ENCODE measurements at places on chromosomes 7 and 10.
A peak's percentile ranks its signal among the peaks of the same experiment; 100 is the strongest.

GRCh38 chr7:145909991-145910513, 206.5 kb upstream of the CNTNAP2 start:
- H3K4me3 ChIP-seq: no peak overlapping the region
- no peaks in the 10 kb centered on the region for H3K36me3 ChIP-seq

GRCh38 chr7:840001-840600, 7.8 kb downstream of the SUN1 start:
- H3K27ac ChIP-seq: peak overlapping the region; percentile 28
- no peak overlapping the region for H3K4me3 ChIP-seq
- no peak for DNase-seq

DNA sequence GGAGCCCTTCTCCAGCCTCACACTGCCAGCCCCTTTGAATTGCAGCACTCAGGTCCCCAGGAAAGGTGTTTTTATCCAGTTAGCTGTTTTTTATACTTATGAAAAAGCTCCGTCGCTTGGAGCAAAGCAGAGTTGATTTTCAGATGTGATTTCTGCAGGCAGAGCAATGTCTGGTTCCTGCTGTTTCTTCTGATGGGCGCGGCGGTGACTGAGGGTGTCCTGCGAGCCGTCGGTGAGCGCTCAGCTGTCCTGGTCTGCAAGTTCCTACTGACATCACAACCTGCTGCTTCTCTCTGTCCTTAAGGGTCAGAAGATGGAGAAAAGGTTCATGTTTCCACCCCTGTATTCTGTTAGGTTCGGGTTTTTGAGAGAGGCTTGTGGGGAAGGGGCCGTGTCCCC, 109.6 kb upstream of the FAM20C start:
- H3K36me3 ChIP-seq: no peaks in the 10 kb centered on the region
- no peak overlapping the region for H3K27ac ChIP-seq
- no peak overlapping the region for H3K4me3 ChIP-seq
- H3K27me3 ChIP-seq: no peaks in the 10 kb centered on the region

DNA sequence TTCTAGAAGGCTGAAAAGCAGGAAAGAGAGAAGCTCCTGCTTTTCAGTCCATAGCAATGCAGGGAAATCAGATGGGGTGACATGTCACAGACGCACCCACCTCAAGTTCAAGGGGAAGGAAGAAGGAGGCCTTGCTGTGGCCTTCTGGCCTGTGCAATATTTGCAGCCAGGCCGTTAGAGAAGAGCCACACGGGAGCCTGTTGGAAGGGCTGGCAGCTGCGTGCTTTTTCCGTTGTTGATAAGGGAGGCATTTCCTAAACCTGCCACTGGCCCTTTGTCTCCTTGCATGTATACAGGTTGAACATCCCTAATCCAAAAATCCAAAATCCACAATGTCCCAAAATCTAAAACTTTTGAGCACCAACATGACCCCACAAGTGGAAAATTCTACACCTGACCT, 492.5 kb upstream of the ZMIZ1 start:
- no peak overlapping the region for H3K4me3 ChIP-seq
- no peaks in the 10 kb centered on the region for H3K36me3 ChIP-seq
- H3K27ac ChIP-seq: no peak overlapping the region
- no peaks in the 10 kb centered on the region for H3K27me3 ChIP-seq

Data from vagina (tissue), 2 donors.